ENCODE measurements at places on chromosomes 16 and 17.

DNA sequence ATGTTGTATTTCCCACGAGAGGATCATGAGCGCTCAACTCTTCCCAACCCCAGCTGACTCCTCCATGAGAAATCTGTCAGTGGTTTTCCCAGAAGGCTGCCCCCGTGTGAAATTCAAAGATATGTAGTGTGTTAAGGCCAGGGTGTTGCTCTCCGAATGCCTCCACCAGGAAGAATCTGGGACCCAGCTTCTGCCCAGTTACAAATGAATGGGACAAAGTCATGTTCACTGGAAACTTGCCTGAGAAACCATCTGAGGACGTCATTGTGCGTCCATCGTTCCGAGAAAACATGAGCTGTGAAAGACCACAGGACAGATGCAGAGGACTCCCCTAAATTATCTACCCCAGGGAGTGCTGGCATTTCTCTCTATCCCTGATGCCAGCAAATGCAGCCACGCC lies 86.0 kb downstream of the AIPL1 start:
- DNase-seq: no peak

DNA sequence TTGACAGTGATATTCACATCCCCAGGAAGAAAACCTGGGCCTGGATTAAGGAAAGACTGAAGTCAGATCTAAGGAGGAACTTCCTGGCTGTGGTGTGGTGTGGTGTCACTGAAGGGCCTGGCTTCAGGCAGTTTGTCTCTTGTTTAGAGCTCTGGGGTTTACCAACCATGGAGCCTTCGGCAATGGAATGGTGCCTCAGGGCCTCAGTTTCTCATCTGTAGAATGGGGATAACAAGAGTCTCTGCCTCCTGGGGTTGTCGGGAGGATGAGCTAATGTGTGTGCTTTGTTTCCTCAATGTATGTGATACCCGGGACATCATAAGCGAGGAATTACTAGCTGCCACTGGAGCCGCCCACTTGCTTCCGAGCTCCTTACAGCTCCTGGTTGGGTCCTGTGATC lies 12.7 kb downstream of the WNT3 start:
- no peak for DNase-seq

DNA sequence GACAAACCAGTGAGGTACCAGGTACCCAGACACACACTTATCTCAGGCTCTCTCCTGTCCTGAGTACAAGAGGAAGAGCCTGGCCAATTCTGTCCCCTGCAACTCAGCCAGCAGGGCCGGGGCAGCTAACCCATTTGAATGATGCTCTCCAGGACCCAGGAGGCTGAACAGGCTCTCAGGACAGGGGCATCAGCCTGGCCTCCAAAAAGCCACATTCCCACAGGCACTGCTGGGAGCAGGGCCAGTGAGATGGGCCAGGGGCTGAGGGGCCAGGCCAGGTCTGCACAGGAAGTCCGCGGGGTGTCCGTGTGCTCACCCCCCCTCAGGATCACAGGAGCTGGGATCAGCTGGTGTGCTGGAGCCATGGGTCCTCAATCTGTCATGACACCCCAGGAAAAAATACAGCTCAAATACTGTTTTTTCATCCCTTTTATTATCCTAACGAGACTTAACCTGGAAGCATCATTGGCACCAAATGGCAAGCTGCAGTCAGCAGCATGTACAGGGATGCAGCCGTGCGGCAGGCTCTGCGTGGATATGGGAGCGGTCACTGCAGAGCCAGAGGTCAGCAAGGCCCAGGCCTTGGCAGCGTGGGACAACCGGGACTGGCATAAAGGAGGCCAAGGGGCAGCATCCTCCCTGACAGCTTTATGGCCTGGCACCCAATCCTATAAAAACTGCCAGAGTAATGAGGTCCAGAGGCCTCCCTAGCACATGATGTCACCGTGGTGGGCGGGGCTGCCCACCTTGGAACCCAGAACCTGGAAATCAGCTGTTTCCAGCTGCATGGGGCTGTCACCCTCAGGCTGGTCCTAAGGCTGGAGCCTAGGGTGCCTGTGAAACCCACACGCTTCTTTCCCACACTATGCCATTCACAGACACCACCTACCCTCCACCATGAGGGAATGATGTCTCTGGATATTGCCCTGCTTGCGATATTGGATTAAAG lies 276.7 kb downstream of the C16orf95 start:
- DNase-seq: no peak

DNA sequence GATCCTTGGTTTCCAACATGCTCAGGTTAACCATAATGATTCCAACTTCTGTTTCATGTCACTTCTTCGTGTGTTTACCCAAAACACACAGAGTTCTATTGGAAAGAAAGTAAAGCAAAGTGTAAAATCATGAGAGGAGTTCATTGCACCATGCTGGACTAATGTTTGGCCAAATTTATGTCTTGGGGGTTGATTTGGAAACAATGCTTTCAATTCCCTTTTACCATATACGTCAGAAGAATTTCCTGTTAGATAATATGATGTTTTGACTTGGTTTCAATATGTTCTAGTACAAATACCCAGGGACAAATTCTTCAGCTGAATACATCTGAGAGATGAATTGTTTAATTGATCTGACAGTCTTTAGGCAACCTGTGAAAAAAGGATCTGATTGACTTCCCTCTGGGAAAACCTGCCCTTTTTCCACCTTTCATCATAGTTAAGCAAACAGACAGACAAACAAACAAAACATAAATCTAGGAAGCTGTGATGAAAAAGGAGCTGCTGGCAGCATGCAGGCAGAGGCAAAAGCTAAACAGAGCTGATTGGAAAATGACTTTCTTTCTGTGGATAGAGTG lies 26.0 kb upstream of the MPHOSPH6 start:
- no peak for DNase-seq

DNA sequence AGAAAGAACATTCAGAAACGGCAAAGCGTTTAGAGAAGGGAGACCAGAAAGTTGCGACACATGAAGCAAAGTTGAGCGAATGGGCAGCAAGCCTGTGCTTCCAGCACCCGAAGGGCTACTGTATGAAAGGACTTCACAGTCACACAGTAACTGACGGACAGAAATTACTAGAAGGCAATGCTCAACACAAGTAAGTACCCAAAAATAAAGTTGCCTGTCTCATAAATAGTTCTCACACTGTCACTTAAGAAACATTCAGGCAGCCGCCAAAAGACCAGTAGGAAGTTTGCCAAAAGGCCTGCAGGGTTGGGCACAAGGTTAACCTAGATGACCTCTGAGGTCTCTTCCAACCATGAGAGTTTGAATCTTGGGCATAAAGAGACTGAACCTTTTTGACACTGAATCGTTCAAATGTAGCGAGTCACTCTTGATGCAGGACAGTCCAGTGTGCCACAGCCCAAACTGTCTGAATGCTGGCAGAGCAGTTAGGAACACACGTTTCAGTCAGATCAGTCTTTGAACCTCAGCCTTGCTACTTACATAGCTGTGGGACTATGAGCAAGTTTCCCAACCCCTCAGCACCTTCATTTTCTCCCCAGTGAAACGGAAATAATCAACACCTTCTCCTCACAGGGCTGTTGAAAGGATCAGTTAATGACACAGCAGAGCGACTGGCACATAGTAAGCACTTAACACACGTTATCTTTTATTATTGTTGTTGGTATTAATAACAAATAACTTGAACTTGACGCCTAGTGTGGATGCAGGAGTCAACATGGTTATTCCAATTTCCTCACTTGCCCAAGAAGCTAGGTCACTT lies 10.4 kb downstream of the NCBP3 start:
- no peak for DNase-seq

- DNase-seq: no peak
Measured at GRCh38 chr16:10120953-10121352, 61.3 kb downstream of the GRIN2A start.

GRCh38 chr17:47822785-47823184 lies 1.2 kb upstream of the OSBPL7 start:
- DNase-seq: no peak

DNA sequence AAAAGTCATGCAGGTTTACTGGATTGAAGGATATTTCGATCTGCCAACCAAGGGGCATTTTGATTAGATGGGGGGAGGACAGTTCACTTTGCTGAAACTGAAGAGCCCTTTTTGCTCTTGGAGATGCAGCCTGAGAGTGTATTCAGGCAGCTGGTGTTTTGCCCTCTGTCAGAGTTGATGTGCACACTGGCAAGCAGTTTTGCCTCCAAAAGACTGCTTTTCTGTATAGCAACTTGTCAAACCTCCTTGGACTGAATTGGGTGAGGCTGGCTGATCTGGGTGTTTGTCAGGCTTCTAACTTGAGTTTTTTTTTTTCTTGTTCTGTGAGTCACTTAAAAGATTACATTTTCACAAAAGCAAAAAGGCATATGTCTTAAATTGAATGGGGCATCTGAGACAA lies 22.6 kb upstream of the ANKFN1 start:
- no peak for DNase-seq

DNA sequence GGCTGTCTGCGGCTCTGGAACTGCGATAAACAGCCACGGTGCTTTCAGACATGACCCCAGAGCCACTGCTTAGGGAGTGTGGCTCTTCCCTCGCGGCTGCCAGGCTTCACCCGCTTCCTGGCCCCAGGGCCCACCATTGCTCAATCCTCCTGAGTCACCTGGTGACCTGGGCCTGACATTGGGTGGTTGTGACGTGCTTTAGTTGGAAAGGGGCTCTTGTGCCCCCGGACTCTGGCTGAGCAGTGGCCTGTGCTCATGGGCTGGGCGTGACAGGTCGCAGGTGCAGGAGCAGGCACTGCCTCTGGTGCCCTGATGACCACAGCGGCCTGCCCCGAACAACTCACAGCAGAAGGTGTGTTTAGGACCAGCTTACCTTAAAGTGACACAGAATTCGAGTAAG lies 8.6 kb upstream of the NUDT16L1 start:
- DNase-seq: no peak

DNA sequence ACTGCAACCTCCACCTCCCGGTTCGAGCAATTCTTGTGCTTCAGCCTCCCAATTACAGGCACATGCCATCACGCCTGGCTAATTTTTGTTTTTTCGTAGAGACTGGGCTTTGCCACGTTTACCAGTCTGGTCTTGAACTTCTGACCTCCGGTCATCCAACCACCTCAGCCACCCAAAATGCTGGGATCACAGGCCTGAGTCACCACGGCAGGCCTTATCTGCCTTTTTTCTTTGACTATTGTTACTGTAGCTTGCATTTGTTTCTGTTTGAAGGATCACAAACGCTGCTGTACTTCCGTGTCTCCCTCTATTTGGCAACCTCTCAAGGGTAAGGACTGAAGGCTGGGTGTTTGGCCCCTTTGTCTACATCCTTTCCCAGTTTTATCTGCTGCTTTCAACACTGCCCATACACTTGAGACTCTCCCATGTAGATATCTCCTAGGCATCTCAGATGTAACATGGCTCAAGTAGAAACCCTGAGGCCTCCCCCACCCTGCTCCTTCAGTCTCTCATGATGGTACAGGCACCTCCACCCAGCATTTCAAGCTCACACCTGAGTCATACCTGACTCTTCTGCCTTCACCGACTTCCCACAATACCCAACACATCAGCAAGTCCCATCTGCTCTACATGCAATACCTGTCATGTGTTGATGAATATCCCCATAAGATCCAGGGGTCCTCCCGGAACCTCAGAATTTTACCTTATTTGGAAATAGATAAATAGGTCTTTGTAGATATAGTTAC lies 219.0 kb downstream of the CPPED1 start:
- no peak for DNase-seq

DNA sequence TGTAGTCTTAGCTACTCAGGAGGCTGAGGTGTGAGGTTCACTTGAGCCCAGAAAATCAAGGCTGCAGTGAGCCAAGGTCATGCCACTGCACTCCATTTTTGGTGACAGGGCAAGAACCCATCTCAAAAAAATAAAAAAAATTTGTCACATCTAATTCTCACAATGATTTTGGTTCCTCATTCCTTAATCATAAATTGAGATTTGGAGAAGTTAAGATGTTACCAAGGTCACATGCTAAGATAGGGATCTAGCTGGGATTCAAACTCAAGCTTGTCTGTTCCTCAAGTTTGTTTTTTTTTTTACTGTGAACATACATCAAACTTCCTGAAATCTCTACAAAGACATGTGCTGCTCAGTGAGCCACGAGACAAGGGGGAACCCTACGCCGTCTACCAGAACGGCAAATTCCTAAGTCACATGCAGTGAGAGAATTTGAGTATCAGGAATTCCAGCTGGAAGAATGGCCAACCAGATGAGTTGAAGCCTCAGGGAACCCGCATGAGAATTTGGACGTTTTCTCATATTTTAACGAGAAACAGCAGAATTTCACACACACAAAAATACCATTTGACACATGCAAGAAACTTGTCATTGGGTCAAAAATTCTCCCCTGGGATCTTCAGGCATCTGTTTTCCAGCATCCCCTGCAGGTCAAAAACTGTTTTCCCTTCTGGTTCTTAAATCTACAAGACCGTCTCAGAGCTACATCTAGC lies 414.1 kb upstream of the GOT2 start:
- DNase-seq: no peak

- DNase-seq: no peak
Measured at GRCh38 chr17:42784811-42785592, 4.6 kb downstream of the WNK4 start.

DNA sequence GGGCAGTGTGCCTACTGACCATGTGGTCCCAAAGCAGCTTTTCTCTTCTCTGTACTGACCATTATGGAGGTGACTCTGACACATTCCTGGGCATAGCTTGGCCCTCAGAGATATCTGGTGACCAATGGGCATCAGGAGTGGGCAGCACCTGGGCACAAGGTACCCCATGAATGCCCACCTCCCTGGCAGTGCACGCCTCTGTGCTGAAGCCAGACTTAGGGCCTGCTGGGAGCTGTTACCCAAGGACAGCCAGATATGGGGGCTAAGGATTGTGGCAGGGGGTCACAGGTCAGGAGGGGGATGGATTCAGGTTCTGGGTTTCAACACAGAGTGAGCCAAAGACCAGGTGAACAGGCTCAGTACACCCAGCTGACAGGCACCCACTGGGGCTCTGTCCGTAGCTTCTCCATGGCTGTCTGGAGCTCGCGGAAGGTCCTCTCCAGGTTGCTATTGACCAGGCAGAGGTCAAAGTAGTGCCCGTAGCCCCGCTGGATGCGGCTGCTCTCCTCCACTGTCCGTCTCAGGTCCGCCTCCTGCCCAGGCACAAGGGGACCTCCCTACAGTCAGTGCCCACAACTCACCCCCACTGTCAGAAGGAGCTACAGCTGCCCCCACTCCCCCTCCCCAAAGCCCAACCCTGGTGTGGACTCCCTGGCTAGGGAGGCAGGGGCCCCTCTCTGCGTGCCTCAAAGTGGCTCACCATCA lies 29.7 kb downstream of the MPP2 start:
- no peak for DNase-seq

GRCh38 chr17:67912656-67913055 lies 83.6 kb downstream of the C17orf58 start:
- no peak for DNase-seq
